ENCODE measurements at places on chromosomes 3 and 15.

DNA sequence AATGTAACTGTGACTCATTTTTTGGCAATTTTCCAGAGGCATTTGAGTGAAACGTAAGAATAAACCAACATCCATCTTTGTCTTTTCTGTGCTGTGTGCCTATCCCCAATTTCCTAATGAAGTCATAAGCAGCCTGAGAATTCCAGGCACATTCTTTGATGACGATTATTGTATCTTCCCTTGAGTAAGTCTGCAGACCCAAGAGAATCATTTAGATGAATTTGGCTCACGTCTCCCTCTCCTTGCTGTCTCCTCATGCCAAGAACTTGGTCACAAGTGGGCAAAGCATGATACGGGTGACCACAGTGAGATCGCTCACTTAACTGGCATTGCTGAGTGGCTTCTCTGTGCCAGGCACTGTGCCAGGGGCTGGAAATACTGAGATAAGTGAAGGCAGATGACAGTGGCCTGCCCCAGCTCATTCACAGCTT, 384.5 kb upstream of the IL12A start:
- H3K36me3 ChIP-seq = no peaks in the 10 kb centered on the region
- DNase-seq = no peak
- no peaks in the 10 kb centered on the region for H3K4me1 ChIP-seq
- H3K27me3 ChIP-seq = no peaks in the 10 kb centered on the region
- no peak overlapping the region for H3K27ac ChIP-seq

- no peak for DNase-seq
- H3K4me1 ChIP-seq = no peaks in the 10 kb centered on the region
- H3K27me3 ChIP-seq = peaks cover 4% of the 10 kb centered on the region
- no peak overlapping the region for H3K27ac ChIP-seq
- H3K36me3 ChIP-seq = no peaks in the 10 kb centered on the region
These were observed 5.5 kb upstream of the NR2E3 start for GRCh38 chr15:71804695-71805470.

DNA sequence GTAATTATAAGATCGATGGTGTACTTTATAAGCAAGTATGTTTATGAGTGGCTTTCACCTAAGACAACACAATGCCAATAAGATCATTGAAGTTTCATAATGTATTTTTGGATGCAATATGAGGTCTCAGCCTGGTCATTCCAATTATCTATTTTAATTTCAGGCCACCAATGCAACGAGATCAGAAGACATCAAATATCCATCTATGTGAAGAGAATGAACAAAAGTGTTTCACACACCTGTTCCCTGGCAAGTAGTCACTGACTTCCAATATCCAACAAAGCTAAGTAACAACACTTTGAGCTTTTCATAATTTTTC, 53.6 kb upstream of the TMCO5A start:
- H3K27me3 ChIP-seq = no peaks in the 10 kb centered on the region
- H3K27ac ChIP-seq = no peak overlapping the region
- no peaks in the 10 kb centered on the region for H3K36me3 ChIP-seq

DNA sequence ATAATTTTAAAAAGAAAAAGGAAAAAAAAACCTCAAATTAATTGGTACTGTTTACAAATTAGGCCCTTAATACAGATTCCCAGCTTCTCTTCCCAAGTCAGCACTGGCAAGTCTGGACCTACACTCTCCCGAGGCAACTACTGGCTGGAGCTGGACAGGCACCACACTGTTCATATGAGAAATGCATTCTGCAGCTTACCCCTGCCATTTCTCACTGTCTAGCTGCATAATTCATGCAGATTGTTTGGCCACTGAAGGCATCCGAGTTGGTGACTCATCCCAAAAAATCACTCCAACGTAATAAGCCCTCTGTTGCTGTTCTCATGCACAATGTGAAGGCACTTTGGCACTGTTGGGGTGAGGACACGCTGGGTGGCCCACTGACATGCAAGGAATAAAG, 45.3 kb downstream of the ROPN1B start:
- no peak overlapping the region for H3K27ac ChIP-seq
- no peak for DNase-seq
- no peaks in the 10 kb centered on the region for H3K27me3 ChIP-seq
- H3K36me3 ChIP-seq = peaks cover 63% of the 10 kb centered on the region
